Cortex of kidney (tissue), 1 donor: ENCODE measurements at places on chromosomes 7 and 10.

- no peak for DNase-seq
These were observed 51.6 kb downstream of the RNLS start for GRCh38 chr10:88531392-88532052.

DNA sequence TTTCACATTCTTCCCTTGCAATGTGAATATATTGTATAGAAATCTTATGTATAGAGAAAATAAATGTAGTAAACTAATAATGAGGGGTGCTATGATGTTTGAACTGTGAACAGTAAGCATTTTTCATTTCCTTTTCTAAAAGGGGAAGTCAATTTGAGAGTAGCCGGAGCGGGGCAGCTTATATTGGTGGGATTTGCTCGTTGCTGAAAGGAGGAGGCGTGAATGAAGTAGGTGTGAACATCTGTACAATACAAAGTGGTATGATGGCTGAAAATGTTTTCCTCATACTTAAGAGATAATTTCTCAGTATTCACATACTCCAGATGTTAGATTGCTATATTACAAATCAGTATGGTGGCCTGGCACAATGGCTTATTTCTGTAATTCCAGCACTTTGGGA lies 87.1 kb downstream of the SRI start:
- DNase-seq: no peak

GRCh38 chr10:87593702-87594101 lies 66.0 kb upstream of the PAPSS2 start:
- DNase-seq: no peak

- no peak for DNase-seq
These were observed 65.8 kb downstream of the STK17A start for GRCh38 chr7:43648473-43649406.

GRCh38 chr7:138257459-138258196 lies 181.4 kb downstream of the AKR1D1 start:
- no peak for DNase-seq

DNA sequence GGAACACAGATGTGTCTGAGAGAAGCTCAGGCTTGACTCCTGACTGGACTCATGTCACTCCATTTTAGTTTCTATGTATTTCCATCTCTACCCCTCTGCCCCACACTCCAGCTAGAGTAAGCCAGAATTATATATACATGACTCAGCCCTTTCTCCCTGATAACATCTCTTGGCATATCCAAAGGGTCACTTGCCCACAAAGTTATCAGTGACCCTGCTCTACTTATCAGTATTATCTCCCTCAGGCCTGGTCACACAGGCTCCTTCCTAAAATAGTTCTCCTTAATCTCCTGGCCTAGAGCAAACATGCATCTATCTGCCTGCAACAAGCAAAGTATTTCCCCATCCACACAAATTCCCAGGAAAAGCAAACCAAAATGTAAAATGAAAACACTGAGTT lies 598.3 kb downstream of the SUGCT start:
- no peak for DNase-seq

GRCh38 chr10:593901-594457 lies 95.5 kb downstream of the DIP2C start:
- DNase-seq: no peak

DNA sequence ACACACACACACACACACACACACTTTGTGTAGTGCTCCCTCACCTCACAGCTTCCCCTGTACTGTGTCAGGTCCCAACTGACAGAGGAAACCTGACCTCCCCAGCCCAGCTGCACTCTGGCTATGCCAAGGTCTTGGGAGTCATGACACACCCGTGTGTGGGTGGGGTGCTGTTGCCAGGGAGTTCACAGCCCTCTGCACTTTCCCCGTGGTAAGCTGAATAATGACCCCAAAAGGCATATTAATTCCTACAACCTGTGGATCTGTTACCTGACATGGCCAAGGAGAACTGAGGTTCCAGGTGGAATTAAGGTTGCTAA lies 8.9 kb upstream of the NANOS1 start:
- no peak for DNase-seq

- DNase-seq: no peak
These were observed 1.4 kb downstream of the KCNH2 start for GRCh38 chr7:150976529-150977381.

- no peak for DNase-seq
These were observed 1160.3 kb upstream of the AUTS2 start for GRCh38 chr7:68438016-68438415.

GRCh38 chr7:27096768-27097514 lies 1.1 kb upstream of the HOXA1 start:
- no peak for DNase-seq

GRCh38 chr10:44828508-44829142 lies 82.5 kb upstream of the TMEM72 start:
- DNase-seq: no peak

DNA sequence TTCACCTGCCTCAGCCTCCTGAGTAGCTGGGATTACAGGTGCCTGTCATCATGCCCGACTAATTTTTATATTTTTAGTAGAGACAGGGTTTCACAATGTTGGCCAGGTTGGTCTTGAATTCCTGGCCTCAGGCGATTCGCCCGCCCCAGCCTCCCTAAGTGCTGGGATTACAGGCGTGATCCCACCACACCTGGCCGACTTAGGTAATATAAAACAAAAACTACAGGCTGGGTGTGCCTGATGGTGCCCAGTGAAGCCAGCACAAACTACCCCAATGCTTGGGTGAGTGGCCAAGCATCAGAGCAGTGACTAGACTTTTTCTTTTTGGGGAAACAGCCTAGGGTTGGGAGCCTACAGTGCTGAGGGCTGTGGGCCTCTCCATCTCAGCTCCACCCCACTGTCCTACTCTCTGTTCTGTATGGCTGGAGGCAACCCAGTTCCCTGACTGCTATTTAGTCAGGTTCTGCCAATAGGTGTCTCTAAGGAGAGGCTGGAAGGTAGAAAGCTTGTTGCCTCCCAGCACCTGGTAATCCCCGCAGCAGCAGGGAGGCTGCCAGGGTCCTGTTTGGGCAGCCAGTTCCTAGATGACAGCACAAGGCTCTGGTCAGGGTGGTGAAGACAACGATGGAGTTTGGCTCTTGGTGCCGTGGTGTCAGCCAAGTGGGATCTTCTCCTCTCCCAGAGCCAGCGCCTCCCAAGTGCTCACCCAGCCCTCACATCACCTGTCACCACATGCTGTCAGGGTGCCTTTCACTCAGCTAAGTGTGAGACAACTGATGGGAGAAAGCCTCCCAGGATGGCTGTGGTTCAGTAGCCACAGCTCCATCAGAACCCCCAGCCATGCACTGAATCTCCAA lies 10.4 kb upstream of the NACAD start:
- no peak for DNase-seq

DNA sequence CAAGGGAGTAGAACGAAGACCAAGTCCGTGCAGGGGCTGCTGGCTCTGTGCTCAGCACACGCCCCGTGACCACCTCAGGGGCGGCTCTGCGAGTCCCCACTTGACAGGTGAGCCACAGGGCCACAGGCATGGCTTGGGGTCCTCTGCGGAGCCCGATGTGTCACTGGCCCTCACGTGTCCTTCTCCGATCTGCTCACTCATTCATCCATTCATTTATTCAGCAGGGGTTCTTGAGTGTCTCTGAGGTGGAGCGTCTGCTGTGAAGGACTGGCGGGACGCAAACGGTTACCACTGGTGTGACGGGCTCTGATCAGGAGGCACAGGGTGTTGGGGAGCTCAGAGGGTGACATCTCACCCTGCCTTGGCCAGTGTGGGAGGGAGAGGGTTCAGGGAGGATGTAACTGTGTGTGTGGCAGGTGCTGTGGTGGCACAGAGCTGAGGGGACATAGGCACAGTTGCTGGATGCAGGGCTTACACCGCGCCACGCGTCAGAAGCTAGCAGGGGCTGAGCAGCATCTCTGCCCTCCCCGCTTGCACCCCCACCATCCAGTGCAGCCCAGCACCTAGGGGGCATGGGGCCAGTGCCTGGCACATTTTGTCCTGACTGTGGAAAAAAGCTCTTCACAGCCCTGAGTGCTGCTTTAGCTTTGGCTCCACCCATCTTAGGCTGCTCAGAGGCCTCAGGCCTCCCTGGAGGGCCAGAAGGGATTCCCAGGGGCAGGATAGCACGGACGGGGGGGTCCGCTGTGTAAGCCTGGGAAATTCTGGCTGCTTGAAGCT lies 116.8 kb downstream of the LHPP start:
- no peak for DNase-seq

DNA sequence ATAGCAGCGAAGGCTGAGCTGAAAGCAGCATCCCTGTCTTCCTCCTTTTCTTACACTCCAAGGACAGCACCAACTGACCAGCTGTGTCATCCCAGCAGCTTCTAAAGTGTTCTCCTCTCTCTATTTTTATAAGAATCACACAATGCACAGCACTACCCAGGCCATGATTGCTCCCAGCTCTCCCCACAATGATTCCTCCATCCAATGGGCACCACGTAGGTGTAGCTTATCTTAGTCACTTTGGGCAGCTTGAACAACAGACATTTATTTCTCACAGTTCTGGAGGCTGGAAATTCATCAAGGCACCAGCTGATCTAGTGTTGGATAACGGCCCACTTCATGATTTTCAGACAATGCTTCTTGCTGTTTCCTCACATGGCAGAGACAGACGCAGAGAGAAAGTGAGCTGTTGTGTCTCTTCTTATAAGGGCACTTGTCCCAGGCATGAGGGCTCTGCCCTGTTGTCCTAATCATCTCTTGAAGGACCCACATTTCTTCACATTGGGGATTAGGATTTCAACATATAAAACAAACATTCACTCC lies 92.0 kb upstream of the CDC14C start:
- no peak for DNase-seq
